Prostate gland (tissue), 2 donors: ENCODE measurements at places on chromosomes 1 and 21. TPM values are rescaled to one million over a fixed set of nuclear protein-coding genes. Genes with fewer than 3 reads are reported as not detected.
A peak's percentile ranks its signal among the peaks of the same experiment; 100 is the strongest.

The MAN1C1 gene
- total RNA-seq = 22.8 TPM

- H3K27me3 ChIP-seq = no peaks in the 10 kb centered on the region
- H3K36me3 ChIP-seq = no peaks in the 10 kb centered on the region
- DNase-seq = no peak
- no peaks in the 10 kb centered on the region for H3K4me1 ChIP-seq
- H3K4me3 ChIP-seq = no peak overlapping the region
- no peak overlapping the region for H3K27ac ChIP-seq
Observed at GRCh38 chr21:43012596-43012995, 38.2 kb downstream of the PKNOX1 start.

DNA sequence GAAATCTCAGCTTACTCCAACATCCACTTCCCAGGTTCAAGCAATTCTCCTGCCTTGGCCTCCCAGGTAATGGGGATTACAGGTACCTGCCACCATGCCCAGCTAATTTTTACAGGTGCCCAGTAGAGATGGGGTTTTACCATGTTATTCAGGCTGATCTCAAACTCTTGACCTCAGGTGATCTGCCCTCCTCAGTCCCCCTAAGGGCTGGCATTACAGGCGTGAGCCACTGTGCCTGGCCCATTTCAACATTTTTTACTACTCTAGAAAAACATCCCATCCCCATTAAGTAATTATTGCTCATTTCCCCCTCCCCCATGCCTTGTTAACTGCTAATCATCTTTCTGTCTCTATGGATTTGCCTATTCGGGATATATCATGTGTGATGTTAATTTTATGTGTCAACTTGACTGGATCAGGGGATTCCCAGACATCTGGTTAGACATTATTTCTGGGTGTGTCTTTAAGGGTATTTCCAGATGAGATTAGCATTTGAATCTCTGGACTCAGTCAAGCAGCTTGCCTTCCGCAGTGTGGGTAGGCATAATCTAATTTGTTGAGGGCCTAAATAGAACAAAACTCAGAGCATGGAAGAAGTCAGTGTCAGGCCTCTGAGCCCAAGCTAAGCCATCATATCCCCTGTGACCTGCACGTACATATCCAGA is 33.0 kb upstream of the ZBTB8B start:
- H3K36me3 ChIP-seq = no peaks in the 10 kb centered on the region
- H3K4me1 ChIP-seq = no peaks in the 10 kb centered on the region

DNA sequence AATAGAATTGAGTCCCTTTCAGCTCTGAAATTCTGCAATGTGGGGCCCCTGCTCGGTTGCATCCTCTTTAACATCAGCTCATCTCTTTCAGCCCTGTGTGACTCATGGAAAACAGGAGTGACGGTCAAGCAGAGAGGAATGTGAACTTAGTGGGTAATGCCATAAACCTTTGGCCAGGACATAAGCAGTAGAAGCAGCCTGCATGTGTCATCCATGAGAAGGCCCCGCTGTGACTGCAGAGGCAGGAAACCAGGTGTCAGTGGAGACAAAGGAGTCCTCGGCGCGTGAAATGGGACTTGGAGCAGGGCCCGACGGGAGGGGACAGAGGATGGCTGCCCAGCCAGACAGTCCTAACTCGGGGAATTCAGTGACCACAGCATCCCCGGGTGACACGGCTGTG is 21.1 kb upstream of the EPHB2 start:
- DNase-seq = no peak
- no peak overlapping the region for H3K27ac ChIP-seq
- no peaks in the 10 kb centered on the region for H3K27me3 ChIP-seq
- no peak overlapping the region for H3K4me3 ChIP-seq

DNA sequence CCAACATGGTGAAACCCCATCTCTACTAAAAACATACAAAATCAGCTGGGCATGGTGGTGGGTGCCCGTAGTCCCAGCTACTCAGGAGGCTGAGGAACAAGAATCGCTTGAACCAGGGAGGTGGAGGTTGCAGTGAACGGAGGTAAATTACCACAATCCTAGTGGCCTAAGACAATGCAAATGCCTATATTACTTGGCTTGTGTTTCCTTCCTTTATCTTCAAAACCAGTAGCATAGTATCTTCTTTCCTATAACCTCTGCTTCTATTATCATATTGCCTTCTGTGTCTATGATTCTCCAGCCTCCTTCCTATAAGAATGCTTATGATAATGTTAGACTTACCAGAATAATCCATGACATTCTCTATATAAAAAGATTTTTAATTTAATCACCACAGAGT is 156.2 kb upstream of the RGS18 start:
- H3K4me1 ChIP-seq = no peaks in the 10 kb centered on the region
- H3K36me3 ChIP-seq = no peaks in the 10 kb centered on the region
- H3K27ac ChIP-seq = no peak overlapping the region
- no peaks in the 10 kb centered on the region for H3K27me3 ChIP-seq

The SPRR1A gene
- not detected for total RNA-seq

GRCh38 chr1:214615871-214616270 is 12.9 kb downstream of the CENPF start:
- peaks cover 2% of the 10 kb centered on the region for H3K27me3 ChIP-seq
- H3K4me1 ChIP-seq = no peaks in the 10 kb centered on the region
- H3K36me3 ChIP-seq = no peaks in the 10 kb centered on the region
- H3K27ac ChIP-seq = no peak overlapping the region
- no peak for DNase-seq

- no peak overlapping the region for H3K4me3 ChIP-seq
- no peak for DNase-seq
- peak overlapping the region; percentile 26 for H3K27ac ChIP-seq
- peaks cover 22% of the 10 kb centered on the region for H3K4me1 ChIP-seq
- H3K27me3 ChIP-seq = no peaks in the 10 kb centered on the region
- H3K36me3 ChIP-seq = no peaks in the 10 kb centered on the region
Observed at GRCh38 chr21:36785615-36786014, 86.7 kb downstream of the SIM2 start.

The C1orf94 gene
- total RNA-seq = not detected

The ANKRD65 gene
- 34.9 TPM for total RNA-seq

DNA sequence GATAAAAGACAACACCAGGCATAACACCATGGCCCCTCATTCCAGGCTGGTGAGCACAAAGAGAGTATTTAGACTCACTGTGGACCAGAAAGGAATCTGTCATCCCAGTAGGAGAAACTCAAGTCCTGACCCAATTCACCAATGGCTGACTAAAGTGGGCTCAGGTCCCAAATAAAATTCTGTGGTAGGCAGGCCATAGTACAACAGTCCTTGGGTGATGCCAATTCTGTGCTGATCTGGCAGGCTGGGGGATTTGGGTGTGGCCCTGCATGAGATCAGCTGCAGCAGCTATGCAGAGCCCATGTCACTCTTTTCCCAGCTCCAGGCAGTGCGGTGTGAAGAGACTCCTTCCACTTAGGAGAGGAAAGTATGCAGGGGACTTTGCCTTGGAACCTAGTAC is 245.1 kb downstream of the LBR start:
- H3K27me3 ChIP-seq = no peaks in the 10 kb centered on the region
- no peak overlapping the region for H3K27ac ChIP-seq
- no peak for DNase-seq
- no peaks in the 10 kb centered on the region for H3K36me3 ChIP-seq

GRCh38 chr1:44045064-44045463 is 13.8 kb upstream of the SLC6A9 start:
- DNase-seq = no peak
- H3K36me3 ChIP-seq = no peaks in the 10 kb centered on the region
- no peak overlapping the region for H3K27ac ChIP-seq

GRCh38 chr21:31255896-31256295 is 88.2 kb downstream of the TIAM1 start:
- no peaks in the 10 kb centered on the region for H3K27me3 ChIP-seq
- no peak overlapping the region for H3K4me3 ChIP-seq
- H3K4me1 ChIP-seq = no peaks in the 10 kb centered on the region
- no peaks in the 10 kb centered on the region for H3K36me3 ChIP-seq

DNA sequence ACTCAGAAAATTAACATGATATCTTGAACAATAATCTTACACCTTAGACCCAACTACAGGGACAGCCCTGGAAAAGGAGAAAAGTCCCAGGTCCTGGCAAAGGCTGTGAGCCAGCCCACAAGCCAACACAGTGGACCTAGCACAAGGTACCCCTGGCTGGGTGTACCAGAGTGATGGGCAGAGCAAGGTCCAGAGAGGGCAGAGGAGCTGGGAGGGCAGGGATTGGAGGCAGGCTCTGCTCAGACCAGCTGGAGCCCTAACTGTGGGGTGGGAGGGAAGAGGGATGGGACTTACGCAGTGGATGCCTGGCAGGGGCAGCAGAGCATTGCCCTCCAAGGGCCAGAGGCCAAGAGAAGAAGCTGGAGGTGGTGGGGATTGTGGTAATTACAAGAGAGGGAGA is 101.6 kb downstream of the KCND3 start:
- no peak overlapping the region for H3K27ac ChIP-seq
- no peaks in the 10 kb centered on the region for H3K4me1 ChIP-seq
- H3K4me3 ChIP-seq = no peak overlapping the region
- DNase-seq = no peak
- no peaks in the 10 kb centered on the region for H3K27me3 ChIP-seq

DNA sequence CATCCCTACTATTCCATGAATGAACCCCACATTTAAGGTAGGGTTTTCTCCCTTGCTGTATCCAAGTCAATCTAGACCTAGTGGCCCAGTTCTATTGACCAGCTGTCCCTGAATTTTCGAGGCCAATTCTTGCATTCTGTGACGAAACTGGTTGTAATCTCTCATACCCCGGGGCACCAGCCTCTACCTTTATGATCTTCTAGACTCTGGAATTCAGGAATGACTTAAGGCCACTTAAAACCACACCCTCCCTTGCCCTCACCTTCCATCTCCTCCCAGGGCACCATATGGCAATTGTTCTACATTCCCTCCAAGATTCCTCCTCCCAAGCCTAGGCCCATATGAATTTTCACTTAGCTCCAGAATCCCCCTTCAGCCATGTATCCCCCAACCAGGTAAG is 48.9 kb downstream of the RHOU start:
- no peaks in the 10 kb centered on the region for H3K36me3 ChIP-seq
- H3K4me3 ChIP-seq = no peak overlapping the region
- no peak for DNase-seq
